ENCODE measurements at places on chromosomes 12 and 14. TPM values are rescaled to one million over a fixed set of nuclear protein-coding genes. Genes with fewer than 3 reads are reported as not detected.

- DNase-seq, result peak; percentile 68
Measured at GRCh38 chr12:58443273-58443980, 476.9 kb downstream of the LRIG3 start.

LMO3 gene
- total RNA-seq, result 0.43 TPM

ALG10B gene
- total RNA-seq, result 4.8 TPM

ABHD4 gene
- 13.4 TPM for total RNA-seq

DNA sequence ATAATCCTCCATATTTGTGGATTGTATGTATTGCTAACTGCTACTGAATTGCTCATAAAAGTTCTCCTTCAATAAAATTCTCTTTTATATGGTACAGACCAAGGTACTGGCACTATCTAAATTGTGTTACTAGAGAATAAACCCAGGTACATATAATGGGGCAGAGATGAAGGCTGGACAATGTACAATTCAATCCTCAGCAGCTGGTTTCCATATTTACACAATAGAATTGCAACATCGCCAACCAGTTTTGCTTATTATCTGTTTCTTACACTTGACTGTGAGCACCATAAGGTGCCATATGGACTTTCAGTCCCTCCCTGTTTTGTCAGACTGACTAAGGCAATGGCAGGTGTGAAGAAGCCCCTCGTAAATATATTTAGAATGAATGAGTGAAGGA lies 18.1 kb downstream of the KITLG start:
- DNase-seq, result no peak

DNA sequence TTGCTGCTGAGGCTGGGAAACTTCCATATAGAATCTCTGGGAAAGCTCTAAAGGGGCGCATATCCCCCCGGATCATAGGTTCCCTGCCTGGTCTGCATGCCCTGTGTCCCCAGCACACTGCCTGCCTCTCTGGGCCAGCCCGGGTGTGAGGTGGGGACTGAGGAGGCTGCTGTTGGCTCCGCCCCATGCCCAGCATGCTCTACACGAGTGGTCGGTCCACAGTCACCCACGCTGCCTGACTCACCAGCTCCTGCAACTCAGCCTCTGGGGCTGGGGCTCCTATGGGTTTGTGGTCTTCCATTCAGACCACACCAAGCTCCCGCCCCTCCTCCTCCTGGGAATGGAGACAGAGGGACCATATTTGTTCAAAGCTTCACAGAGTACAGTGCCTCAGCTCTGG lies 88.5 kb upstream of the ANO2 start:
- no peak for DNase-seq

LRP1 gene
- 228 TPM for total RNA-seq

DNA sequence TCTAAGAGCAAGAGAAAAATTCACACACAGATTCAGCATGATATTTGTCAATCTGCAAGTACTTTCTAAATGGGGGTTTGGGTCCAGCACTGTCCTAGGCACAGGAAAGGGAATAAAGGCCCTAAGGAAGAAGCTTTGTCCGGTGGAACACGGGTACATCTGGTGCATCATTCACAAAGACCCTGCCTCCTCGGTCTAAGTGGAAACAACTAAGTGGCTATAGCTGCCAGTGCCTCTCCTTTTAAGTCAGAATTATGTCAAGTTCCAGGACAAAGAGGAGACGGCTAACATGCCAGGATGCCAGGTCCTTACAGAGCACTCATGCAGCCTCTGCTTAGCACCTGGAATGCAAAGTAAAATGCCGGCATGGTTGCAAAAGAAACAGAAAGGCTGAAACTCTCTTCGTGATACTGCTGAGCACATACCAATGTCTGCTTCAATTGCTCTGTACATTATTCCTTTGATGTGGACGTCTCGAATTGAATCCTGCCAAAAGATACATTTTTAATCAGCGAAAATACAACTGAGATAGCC lies 47.5 kb downstream of the NT5DC3 start:
- no peak for DNase-seq

DNA sequence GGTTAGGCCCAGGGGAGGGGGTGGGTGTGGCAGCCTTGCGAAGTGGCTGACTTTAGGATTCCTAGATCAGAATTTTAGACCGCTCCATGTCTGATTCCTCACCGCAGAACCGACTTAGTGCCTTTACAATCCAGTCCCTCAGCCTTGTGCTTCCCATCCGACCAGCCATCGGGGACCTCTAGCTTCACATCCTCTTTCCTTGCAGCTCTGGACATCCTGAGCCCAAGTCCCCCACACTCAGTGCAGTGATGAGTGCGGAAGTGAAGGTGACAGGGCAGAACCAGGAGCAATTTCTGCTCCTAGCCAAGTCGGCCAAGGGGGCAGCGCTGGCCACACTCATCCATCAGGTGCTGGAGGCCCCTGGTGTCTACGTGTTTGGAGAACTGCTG lies 557 bp downstream of the COPS7A start:
- DNase-seq, result no peak

DNA sequence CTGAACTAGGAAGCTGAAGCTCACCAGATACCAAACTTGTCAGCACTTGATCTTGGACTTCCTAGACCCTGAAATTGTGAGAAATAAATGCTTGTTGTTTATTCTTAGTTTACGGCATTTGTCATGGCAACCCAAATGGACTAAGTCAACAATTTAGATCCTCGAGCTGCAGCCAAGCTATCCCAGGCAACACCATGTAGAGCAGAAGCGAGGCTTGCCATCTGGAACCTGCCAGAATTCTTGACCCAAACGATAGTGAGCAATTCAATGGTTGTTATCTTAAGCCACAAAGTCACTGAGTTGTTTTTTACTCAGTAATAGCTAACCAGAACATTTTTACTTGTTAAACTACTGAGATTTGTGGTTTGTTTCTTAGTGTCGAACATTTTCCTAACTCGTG lies 458.5 kb upstream of the FLRT2 start:
- peak; percentile 1 for DNase-seq

GRCh38 chr12:32159925-32160324 lies 53.3 kb downstream of the BICD1 start:
- peak; percentile 11 for DNase-seq

MUCL1 gene
- total RNA-seq, result not detected

- peak; percentile 81 for DNase-seq
Measured at GRCh38 chr12:94289461-94290312, 141.3 kb downstream of the PLXNC1 start.

HOXC13 gene
- 0.32 TPM for total RNA-seq

GRCh38 chr12:1978078-1978862 lies 26.0 kb downstream of the DCP1B start:
- peak; percentile 67 for DNase-seq

SYNDIG1L gene
- total RNA-seq, result not detected

DNA sequence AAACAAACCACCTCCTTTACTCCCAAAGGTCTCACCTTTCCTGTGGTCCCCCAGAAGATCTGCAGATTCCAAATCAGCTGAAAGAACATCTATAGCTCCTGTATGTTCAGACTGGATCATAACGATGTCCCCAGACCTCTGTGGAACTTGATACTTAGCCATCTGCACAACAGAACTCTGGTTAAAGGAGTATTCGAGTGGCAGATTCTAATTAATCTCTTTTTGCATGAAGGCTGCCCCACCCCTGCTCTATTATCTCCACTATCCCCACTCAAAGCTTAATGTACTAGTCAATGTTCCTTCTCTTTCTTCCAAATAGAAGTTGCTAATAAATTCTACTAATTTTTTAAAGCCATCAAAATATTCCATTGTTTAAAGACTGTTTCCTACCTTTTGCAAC lies 22.8 kb downstream of the GSTZ1 start:
- no peak for DNase-seq

OTUB2 gene
- total RNA-seq, result 0.97 TPM

ACOT4 gene
- 1.7 TPM for total RNA-seq

GRCh38 chr12:20549108-20549719 lies 145.9 kb upstream of the SLCO1C1 start:
- peak; percentile 44 for DNase-seq

GRCh38 chr14:22434030-22434429 lies 155.0 kb downstream of the DAD1 start:
- DNase-seq, result no peak

CIROP gene
- not detected for total RNA-seq

GRCh38 chr12:125983784-125984500 lies 918.7 kb downstream of the AACS start:
- no peak for DNase-seq

DNA sequence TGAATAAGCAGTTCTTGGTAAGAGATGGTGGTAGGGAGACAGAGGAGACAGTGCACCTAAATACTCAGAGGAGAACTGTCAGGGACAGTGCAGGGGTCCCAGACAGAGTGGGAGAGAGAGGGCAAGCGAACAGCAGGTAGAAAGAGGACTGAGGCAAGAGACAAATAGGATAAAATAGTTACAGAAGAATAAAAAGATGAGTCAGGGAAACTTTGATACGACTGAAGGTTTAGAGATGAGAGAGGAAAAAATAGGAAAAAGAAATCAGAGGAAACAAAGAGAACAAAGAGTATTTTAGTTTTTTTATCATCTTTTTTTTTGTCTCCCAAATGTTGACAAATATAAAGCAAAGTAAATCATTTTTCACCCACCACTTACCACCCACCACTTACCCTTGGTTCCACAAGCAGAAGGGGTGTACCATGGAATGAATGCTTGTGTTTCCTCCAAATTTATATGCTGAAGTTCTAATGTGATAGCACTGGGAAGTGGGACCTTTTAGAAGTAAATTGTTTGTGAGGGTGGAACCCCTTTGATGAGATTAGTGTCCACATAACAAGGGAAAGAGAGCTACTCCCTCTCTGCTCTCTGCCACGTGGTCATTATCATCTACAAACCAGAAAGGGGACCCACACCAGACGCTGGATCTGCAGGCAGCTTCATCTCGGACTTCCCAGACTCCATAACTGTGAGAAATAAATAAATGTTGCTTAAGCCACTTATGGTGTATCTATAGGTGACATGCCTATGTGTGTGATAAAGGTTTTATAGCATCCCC lies 292.1 kb downstream of the BTG1 start:
- DNase-seq, result no peak

GPR65 gene
- total RNA-seq, result 0.32 TPM

- DNase-seq, result no peak
Measured at GRCh38 chr12:87152075-87152474, 877.1 kb downstream of the C12orf50 start.

- no peak for DNase-seq
Measured at GRCh38 chr14:64946310-64947045, 3.9 kb upstream of the GPX2 start.

DNA sequence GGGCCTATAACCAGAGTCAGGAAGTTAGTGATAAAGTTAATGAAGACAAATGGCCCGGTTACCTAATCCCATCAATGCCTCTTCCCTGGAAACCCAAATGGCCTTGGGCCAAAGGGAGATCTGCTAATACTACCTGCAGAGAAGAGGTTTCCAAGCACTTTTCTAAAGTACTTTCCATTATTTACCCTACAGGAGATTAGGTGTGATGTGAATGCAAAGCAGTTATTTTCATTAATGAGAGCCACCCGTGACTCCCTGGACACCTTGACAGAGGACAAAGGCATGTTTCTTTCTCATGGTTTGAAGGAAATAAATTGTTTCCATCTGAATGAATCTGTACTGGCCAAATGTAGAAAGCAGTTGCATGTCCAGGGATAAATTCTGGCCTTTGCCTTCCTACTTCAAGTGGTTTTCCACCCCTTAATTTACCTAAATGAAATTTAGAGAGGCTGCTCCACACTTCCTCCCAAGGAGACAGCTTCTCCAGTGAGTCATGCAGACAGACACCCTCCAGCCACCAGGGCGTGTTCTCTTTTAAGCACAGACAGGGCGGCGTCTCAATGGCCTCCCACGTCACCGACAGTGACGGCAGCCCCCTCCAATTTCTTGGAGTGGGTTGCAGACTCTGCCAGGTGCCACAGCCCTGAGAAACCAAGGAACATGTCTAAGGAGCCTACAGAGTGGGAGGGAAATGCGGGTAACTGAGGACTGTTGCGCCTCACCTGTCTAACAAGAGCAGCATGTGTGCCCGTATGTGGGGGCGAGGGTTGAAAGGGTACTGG lies 43.9 kb upstream of the GNPNAT1 start:
- peak; percentile 78 for DNase-seq

DNA sequence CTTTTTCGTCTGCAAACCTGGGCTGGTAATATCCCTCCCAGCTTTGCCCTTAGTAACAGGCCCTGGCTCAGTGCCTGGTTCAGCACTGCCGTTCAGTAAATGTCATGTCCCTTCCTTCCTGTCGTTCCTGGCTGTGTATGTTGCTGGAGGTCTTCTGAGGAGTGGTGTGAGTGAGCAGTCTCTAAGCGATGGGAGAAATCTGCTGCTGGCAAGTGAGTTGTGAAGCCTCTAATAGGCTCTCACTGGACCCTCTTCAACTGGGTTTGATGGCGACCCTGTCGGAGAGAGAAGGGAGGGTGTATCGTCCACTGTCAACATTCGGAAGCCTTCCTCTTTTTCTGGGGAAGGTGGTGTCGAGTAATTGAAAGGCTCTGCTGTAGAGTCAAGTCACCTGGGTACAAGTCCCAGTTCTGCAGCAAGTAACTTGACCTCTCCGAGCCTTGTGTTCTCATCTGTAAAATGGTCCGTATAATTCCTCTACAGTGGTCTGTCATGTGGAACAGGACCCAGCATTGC lies 62.8 kb downstream of the HRK start:
- DNase-seq, result peak; percentile 7

SIX1 gene
- total RNA-seq, result under 0.01 TPM

PMCH gene
- not detected for total RNA-seq

GRCh38 chr12:117333331-117333881 lies 28.0 kb downstream of the NOS1 start:
- DNase-seq, result no peak

DNA sequence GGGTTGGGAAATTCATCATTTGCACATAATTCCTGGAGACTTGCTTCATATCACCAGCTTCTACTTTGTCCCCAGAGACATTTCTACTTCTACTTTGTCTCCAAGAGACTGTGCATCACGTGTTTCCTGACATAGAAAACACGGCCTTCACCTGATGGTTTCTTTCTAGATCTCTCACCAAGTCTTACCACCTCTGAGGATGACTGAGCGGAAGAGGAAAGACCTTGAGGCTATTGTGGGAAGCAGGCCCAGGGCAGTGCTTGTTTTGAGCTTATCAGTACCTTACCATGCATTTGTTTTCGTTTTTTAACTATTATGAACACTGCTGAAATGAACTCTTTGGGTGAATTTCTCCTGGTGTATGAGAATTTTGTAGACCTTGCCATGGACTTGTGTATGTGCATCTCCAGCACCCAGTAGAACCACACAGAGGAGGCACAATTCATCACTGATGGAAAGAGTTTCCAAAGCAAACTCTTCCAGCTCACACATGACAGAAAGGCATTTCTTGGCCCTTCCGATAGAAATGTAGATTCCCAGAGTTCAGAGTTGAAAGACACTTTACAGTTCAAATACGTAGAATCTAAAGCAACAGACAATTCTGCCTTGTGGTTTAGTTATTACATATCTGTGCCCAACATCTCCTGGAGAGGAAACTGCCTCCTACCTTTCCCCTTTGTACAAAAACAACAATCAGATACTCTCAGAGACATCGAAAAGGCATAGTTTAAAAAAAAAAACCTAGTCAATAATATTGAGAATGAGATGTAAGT lies 434.7 kb downstream of the FUT8 start:
- no peak for DNase-seq

IPO4 gene
- 41.9 TPM for total RNA-seq

Measured in fibroblast of villous mesenchyme (primary cell).